ENCODE measurements at places on chromosomes 11 and 22.

DNA sequence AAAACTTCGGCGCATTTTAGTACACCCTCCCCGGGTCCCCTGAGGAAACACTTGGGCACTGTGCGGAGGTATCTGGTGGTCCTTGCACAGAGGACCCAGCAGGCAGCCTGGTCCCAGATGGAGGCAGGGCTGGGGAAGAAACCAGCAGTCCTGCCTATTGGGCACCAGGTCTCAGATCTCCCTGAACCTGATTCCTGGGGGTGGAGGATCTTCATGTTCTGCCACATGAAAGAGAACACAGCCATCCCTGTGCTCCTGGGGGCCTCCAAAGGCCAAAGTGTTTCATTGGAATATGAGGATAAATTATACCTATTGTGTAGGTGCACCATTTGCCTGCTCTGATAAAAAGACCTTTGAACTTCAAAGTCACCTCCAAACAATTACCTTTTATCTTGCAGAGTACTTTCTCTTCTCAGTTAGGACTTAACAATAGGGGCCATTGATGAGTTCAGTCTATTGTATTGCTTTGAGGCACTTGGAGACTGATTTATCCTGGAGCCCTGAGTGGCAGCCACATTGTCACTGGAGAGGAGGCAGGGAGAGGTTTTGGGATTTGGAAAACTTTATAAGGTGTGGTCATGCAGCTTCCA lies 1.8 kb downstream of the RCN1 start:
- no peak for DNase-seq

GRCh38 chr11:73537969-73538368 lies 59.9 kb downstream of the FAM168A start:
- DNase-seq, result no peak

GRCh38 chr22:36134182-36134581 lies 26.4 kb downstream of the APOL3 start:
- no peak for DNase-seq

DNA sequence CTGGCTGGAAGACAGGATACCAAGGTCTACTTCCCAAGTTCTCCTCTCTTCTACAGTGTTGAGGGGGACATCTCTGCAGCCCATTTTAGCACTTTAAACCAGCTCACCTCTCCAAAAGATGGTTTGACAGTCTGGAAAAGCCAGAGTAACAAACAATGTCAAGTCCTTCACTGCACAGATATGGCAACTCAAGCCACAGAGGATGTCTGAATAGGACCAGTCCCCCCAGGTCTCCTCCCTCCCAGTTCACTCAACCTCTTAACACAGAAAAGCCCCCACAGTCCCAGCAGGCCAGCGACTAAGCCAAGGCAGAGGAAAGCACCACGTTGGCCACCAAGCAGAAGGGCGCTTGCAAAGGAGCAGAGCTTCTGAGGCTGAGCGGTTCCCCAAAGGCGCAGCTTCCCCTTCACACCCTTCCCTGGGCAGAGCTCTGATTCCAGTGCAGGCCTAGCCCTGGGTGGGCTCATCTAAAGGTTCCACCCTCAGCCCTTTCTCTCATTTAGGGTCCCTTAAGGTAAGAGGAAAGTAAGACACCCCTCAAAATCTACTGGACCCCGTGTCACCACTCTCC lies 62.7 kb downstream of the PAK1 start:
- DNase-seq, result no peak

DNA sequence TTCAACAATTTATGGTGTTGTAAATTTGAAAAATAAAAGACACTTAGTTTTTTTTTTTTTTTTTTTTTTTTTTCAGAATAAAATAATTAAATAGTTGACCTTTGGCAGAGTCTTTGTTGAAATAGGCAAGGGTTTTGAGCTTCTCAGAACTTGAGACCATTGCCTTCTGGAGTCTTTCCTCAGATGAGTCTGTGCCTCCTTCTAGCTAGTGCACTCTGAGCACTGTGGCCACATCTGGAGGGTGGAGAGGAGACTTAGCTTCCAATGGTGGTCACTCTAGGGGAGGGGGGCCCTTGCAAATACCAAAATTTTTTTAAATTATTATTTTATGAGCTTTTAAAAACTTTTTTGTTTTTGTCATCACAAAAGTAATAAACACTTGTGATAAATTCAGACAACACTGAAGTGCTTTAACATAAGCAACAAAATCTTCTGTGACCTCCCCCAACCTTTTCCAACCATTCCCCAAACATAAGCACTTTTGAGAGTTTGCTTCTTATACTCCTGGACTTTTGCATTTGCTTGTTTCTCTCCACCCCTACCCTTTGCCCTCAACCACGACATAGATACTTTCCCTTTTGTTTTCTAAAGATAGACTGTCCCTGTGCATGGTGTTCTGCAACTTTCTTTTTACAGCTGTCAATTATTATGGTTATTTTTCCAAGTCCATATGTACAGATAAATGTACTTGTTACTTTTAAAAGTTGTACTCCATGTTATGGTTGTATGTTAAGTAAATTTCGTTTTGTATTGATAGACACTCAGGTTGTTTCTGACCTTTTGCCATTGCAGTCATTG lies 41.1 kb downstream of the BMAL1 start:
- no peak for DNase-seq

DNA sequence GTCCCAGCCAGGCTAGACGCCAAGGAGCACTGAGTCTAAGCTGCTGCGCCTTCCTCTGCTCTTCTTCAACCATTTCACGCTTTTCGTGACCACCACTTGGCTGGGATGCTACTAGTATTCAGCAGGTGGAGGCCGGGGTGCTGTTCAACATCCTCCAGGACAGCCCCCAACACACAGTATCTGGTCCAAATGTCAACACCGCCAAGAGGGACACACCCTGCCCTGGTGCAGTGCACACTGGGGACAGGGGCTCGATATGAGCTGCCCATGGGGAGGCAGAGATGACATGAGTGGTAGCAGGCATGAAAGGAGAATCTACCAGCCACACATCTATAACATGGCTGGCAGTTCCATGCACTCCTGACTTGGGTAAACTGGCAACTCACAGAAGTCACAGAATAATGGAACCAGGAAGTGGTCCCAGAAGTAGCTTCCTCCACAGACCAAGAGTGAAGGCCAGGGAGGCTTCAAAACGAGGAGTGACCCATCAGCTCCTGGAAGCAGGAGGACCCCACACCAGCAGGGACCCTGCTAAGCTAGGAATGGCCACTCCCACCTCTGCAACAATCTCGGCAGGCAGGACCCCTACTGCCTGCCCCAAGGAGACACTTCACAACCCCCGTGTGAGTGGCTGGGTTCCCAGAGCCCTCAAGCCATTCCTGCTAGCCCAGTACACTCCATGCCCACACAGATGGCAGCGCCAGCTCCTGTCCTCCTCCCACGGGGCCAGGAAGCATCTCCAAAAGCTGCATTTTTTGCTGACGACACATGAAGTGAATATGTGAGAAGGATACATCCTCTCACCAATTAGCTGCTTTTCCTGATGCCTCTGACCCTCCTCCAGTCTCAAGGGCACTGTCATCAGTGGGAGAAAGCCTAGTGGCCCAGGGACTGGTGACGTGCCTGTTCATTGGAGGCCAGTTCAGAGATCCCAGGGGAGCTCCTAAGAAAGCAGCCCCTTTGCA lies 78.8 kb downstream of the DGCR2 start:
- no peak for DNase-seq

- peak; percentile 42 for DNase-seq
These were observed 77.4 kb downstream of the GGTLC2 start for GRCh38 chr22:22721681-22722354.

DNA sequence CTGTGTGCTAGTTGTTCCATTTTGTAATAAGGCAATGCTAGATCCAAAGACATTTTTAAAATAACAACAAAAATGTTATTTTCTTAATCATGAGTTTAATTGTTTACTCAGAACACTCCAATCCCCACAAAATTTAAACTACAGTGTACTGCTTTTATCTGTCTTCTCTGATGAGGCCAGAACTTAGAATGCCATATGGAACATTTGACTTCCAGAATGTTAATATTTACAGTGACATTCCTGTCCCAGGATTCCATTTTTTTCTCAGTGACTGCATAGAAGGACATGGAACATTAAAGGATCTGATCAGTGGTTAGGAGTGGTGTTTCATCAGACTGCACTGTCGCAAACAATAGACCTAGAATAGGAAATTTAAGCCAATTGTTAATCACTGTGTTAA lies 494.9 kb upstream of the ARHGAP42 start:
- DNase-seq, result no peak

DNA sequence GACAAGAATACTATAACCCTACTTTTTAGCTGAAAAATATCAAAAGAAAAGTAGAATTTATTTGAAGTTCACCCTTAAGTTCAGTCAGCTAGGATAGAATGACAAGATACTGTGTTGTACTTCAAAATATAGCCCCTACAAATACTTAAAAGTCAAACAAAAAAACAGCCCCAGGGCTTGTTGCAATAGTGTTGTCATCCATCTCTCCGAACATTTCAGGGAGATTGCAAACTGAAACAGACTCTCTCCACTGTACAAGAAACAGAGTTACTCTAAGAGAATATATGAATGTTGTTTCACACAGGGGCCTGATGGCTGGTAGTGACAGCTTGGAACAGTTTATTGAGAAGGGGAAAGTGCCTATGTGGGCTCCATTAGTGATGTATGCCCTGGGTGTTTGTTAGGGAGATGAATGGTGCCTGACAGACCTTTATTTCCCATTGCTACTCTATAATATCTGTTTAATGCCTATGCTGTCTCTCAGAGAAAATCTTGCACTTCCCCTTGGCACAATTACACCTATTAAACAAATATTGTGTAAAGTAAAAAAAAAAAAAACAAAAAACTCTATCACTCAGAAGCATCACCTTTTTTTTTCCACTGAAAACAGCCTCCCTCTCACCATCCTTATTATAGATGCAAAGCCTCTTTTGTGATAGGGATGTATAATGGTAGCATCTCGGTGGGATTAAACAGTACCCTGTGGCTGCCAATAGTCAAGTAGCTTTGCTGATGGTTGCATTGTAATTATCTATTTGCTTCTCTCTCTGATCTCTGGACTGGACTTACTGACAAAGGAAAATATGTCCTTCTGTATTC lies 506.3 kb upstream of the LUZP2 start:
- DNase-seq, result no peak

GRCh38 chr11:72799441-72799840 lies 5.6 kb upstream of the STARD10 start:
- no peak for DNase-seq

DNA sequence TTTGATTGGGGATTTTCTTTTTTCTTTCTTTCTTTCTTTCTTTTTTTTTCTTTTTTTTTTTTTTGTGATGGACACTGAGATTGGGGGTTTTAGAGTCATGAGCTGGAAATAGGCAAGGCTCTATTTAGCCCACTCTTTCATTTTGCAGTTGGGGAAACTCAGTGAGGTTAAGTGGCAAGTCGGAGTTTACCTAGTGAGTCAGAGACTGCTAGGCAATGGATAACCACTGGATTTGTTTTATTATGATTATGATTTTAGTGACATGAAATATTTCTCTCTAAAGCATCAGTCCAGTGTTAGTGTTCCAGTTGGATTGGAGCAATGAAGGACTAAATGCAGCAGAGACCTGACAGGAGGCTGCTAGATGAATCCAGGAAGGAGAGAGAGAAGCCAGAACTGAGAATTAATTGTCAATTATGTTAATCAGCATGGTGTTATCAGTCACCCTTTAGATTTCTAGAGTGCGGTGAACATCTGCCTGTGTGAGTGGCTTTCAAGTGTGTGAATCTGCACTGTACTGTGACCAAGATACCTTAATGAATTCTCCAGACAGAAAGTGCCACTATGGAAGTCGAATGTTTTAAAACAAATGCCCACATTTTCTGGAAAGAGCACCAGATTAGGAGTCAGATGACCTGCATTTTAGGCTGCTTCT lies 10.9 kb downstream of the BMAL1 start:
- no peak for DNase-seq

GRCh38 chr11:3808861-3809623 lies 682 bp downstream of the PGAP2 start:
- DNase-seq, result no peak

DNA sequence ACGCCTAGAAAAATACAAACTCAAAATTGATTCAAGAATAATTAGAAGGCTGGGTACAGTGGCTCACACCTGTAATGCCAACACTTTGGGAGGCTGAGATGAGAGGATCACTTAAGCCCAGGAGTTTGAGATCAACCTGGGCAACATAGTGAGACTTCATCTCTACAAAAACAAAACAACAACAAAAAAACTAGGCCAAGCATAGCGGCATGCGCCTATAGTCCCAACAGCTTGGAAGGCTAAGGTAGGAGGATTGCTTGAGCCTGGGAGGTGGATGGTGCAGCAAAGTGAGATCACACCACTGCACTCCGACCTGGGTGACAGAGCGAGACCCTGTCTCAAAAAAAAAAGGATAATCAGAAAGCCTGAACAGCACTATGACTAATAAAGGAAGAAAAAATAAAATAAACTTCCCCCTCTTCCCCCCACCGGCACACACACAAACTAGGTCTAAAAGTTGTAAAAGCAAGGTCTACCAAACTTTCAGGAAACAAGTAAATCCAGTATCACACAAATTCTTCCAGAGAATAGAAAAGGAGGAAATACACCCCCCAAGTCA lies 35.8 kb downstream of the RRAS2 start:
- no peak for DNase-seq

DNA sequence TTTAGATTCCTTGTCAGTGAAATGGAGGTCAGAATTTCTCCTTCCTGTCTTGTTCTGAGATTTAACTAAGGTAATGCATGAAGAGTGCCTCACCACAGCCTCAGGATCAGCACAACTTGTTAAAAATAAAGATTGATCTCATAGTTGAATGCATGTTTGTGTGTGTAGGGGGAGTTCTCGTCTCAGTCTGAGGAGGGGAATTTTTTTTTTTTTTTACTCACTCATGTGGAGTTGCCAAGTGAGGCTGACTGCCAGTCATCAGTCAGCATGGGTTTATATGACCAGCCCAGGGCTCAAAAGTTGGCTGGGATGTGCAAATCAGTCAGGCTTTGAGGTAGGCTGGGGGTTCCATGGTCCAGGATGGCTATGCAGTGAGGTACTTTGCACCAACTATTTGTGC lies 113.2 kb downstream of the FANCF start:
- no peak for DNase-seq

GRCh38 chr11:30393012-30393411 lies 70.1 kb downstream of the ARL14EP start:
- DNase-seq, result no peak

- no peak for DNase-seq
These were observed 2.7 kb downstream of the HIPK3 start for GRCh38 chr11:33259869-33260268.

- no peak for DNase-seq
These were observed 6.3 kb downstream of the RASSF7 start for GRCh38 chr11:567011-567628.

DNA sequence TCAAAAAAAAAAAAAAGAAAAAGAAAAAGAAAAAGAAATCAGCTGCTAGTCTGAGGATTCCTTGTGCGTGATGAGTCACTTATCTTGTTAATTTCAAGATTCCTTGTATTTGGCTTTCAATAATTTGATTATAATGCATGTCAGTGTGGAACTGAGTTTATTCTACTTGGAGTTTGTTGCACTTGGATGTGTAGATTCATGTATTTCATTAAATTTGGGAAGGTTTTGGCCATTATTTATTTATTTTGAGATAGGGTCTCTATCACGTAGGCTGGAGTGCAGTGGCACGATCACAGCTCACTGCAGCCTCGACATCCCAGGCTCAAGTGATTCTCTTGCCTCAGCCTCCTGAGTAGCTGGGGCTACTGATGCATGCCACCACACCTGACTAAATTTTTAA lies 14.8 kb downstream of the WBP2NL start:
- no peak for DNase-seq

- no peak for DNase-seq
These were observed 46.3 kb upstream of the ANO1 start for GRCh38 chr11:70031631-70032469.

- no peak for DNase-seq
These were observed 22.0 kb downstream of the TBX1 start for GRCh38 chr22:19782533-19782932.
